ENCODE measurements at places on chromosomes 7 and 10.
A peak's percentile ranks its signal among the peaks of the same experiment; 100 is the strongest.

DNA sequence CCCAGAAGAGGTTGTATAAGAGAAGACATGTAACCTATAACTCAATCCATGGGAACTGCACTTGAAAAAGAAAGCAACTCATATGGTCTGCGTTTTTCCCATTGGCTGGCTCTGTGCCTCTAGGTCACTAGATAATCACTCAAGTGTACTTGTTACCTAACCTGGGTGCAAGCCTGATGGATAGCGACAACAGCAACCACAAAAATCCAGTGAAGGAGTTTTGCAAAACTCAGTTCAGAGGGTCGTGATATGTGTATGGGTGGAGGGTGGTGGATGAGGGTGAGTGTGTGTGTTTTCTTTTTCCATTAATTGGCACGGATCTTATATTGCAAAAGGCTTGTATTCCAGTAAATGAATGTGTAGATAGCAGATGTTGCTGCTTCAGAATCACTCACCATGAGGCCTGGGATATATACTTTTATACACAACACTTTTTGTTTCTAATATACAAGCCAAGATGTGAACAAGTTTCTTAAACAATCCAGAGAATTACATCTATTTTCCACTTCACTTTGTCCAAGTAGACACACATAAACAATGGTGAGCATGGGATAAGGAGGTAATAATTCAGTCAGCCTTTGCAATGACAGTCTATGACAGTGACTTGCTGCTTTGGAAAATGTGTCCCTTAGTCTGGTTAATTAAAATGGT, 286.9 kb upstream of the DKK1 start:
- no peak for DNase-seq

- DNase-seq = no peak
These were observed 4.7 kb upstream of the LMBR1 start for GRCh38 chr7:156897673-156898072.

GRCh38 chr10:70602665-70603448, at the start of gene PRF1:
Gene PRF1 (minus strand): TSS chr10:70602741. CDS start chr10:70600902, 1,839 bp downstream.
- DNase-seq = no peak

GRCh38 chr7:68205826-68206225, 1209.2 kb downstream of the TYW1 start:
- DNase-seq = no peak

- no peak for DNase-seq
These were observed 51.6 kb upstream of the SRRM3 start for GRCh38 chr7:76149847-76150691.

DNA sequence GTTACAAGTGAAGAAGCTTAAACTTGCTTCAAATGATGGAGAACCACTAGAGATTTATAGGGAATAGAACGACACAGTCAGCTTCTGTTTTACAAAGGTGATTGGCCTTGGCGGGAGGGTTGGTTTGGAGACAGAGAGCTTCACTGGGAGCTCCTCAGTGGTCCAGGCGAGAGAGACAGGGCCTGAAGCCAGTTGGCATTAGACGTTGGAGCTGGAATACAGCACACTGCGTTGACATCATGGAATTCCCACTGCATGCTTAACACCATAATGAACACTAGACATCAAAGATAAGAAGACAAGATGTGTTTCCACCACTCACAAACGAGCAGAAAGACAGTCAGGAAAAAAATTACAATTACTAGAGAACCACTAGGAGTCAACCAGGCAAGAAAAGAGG, 67.8 kb downstream of the TBXAS1 start:
- no peak for DNase-seq

- no peak for DNase-seq
These were observed 55.7 kb downstream of the CELF2 start for GRCh38 chr10:11073410-11073809.

- DNase-seq = no peak
These were observed 208.6 kb upstream of the MGMT start for GRCh38 chr10:129258283-129258923.

DNA sequence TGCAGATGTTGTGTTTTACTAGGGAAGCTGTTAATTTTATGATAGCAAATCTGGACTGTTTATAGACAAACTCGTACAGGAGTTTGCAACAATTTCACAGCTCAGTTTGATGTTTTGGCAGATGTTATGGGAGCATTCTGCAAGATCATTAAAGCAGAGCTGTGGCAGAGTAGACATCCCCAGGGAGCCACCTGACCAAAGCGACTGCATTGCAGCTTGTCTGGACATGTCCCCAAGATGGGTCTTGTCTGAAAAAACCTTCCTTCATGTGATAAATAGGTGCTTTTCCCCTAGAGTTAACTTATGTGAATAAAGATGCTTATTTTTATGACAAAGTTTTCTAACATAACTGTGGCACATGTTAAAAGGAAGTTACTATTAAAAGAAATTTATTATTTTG, 91.2 kb upstream of the GPR141 start:
- DNase-seq = no peak

GRCh38 chr7:70660819-70661191, 471.1 kb upstream of the GALNT17 start:
- DNase-seq = no peak

DNA sequence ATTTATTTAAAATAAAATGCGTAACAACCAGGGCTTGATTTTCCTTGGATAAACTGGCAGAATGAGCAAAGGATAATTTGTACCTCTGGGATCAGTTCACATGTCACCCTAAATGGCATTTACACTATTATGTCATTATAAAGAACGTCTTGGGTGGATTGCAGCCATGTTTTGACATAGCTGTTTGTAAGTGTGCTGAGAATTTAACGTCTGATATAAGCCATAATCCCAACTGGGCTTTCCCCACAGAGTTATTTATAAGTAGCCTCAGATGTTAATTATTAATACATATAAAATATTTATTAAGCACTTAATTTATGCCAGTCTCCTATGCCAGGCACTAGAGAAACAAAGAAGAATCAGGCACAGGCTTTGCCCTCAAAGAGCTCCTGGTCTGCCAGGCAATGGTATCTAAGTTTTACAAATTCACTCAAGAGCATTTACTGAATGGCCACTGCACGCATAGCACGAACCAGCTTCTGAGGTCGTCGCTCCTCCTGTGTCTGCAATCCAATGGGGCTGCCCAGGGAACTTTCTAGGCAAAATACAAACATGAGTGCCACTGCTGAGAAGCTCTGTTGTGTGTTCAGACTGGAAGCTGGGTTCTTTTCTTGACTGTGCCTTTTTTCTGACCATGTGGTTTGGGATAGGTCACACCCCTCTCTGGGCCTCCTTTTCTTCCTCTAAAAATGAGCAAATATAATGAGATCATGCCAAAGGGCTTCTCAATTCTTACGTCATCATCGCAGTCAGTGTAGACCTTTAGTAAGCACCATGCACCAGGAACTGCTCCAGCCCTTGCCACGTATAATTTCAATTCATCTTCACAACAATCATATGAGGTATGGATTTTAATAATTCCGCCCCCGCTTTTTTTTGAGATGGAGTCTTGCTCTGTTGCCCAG, 11.3 kb upstream of the CTBP2 start:
- DNase-seq = no peak

- DNase-seq = no peak
These were observed 338.7 kb upstream of the LRRTM3 start for GRCh38 chr10:66586897-66587679.

- DNase-seq = no peak
These were observed 10.4 kb downstream of the NXPH1 start for GRCh38 chr7:8443576-8444467.

DNA sequence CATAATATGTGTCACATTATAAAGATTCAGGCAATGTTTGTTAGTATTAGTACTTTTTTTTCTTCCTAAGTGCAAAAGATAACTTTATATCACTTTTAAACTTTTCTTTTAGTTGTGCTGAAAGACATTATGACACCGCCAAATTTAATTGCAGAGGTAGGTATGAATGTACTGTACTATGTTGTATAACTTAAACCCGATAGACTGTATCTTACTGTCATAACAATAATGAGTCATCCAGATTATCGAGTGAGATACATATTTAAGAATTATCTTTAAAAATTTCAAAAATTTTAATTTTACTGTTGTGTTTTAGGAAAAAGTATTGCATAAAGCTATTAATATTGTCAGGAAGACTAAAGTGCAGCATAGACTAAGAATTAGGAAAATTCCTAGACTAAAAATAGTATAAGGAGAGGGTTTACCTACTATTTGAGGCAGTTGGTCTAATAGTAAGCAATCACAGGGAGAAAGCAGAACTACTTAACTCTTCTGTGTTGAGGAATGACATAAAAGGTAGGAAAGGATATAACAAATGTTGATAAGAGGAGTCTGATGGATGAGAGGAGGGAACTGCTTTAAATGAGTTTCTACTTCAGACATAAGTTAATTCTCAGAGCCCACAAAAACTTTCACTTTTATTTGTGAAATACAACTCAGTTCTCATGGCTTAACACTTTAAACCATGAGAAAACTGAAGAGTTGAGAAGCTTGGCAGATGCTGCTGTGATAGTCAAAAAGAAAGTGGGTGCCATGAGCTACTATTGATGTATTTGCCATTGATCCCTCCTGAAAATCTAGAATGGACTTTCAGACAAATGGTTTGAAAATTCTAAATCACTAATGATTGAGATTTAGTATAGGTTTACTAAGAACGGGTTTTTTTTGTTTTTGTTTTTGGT, 67.8 kb downstream of the PTEN start:
- DNase-seq = no peak

DNA sequence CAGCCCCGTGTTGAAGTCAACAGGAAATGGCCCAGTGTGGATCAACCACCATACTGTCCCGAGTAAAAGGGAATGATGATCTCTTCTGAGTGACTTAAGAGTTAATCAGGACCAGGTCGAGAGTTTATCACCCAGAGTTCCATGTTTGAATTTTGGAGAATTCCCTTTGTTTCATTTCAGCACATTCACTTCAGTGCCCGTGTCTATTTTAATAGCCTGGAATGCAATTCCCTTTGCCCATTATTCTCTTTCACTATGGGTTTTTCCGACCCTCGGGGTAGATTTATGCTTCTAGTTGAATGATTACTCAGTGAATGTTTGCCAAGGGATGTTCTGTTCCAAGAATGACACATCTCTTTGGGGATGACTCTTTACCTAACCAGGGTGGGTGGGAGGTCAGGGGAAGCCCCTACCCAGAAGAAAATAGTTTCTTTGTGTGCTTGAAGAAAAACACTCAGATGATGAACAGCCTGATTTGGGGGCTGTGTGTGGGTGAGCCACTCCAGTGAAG, 594.9 kb downstream of the INHBA start:
- DNase-seq = no peak

- no peak for DNase-seq
These were observed 44.6 kb upstream of the HYCC1 start for GRCh38 chr7:23058408-23059096.

DNA sequence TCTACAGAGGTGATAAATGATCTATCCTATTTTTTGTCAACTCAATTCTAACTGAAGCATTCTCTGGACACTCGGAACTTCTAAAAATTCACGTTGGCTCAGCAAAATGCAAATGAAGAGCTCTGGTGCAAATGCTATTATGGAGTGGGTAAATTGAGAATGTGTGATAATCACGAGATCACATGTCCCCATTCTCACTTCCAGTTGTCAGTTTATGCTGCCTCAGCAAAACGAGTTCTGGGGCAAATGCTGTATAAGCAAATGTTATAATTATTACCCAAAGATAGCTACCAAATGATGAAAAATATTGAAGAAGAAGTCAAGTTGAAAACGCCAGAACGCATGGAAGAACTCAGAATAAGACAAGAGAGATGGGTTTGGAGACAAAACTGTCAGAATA, 29.4 kb downstream of the AKR1B1 start:
- DNase-seq = no peak

- no peak for DNase-seq
These were observed 391.8 kb upstream of the ETV1 start for GRCh38 chr7:14381306-14381705.

GRCh38 chr10:28047061-28047460, 48.2 kb upstream of the ODAD2 start:
- no peak for DNase-seq

- no peak for DNase-seq
These were observed 450.2 kb upstream of the GALNT17 start for GRCh38 chr7:70681469-70682350.

GRCh38 chr7:83546586-83546985, 102.4 kb downstream of the SEMA3E start:
- no peak for DNase-seq

DNA sequence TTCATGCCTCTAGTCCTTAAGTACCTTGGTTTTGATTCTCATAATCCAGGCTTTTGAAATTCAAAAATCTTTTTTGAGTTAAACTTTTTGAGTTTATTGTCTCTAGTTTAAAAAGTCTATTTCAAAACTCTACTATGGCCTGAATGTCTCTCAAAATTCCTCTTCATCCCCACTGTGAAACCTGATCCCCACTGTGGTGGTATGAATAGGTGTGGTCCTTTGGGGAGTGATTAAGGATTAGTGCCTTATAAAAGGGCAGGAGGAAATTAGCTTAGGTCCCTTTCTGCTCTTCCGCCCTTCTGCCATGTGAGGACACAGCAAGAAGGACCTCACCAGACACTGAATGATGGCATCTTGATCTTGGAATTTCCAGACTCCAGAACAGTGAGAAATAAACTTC, 44.1 kb upstream of the JAZF1 start:
- DNase-seq = no peak

DNA sequence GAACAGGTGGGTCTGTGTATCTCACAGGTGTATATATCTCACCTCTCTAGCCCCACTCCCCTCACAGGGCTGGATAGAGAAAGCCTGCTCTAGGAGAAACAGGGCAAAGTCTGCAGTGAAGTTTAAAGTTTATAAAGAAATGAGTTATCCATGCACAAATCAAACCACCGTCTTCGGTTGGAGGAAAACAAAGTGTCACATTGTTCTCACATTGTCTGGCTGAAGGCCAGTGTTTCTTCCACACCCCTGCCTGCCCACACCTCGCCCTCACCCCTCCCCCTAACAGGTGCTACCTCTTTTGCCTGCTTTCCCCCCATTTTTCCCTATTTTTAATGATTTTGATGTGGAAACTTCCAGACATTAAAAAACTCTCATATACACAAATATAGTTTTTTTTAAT, 25.8 kb downstream of the AQP1 start:
- no peak for DNase-seq

- peak; percentile 38 for DNase-seq
These were observed 68.9 kb downstream of the MAD1L1 start for GRCh38 chr7:2163600-2164555.

DNA sequence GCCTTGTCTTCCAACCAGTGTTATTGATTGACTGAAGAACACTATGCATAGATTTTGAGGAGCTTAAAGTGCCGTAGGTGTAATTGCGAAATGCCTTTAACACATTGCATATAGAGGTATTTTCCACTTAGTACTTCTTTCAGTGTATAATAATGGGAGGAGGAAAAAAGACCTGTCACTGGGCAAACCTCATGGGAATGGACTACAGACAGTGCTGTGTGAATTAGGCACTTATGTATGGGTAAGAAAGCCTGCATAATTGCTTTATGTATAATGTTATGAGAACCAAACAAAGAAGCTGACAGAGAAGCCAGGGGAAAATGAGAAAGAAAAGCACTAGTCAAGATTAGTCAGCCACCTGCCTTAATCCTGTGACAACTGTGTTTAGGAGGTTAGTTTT, 12.4 kb upstream of the SCRN1 start:
- no peak for DNase-seq
